ENCODE measurements at places on chromosomes 5 and 9. TPM values are rescaled to one million over a fixed set of nuclear protein-coding genes. Genes with fewer than 3 reads are reported as not detected.

Gene ACTBL2
- total RNA-seq, result 0.16 TPM

Gene DPH7
- 52.5 TPM for total RNA-seq

Gene HRCT1
- 4.1 TPM for total RNA-seq

Gene NXNL2
- not detected for total RNA-seq

DNA sequence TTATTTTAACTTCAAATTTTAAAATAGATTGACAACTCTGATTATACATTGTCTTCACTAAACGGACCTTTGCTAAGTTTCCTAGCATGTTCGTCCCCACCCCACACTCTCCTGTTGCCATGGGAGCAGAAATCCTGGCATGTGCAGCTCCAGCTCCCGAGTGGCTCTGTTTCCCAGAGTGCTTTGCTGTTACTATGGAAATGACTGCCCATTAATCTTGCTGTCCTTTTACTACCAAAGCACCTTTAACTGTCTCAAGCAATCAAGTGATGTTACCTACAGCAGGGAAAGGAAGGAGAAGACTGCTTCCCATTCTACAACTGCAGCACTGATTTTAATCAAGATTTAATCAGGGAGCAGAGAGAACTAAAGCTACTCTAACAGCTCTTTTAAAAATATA lies 212.0 kb upstream of the KIF2A start:
- DNase-seq, result peak; percentile 51

DNA sequence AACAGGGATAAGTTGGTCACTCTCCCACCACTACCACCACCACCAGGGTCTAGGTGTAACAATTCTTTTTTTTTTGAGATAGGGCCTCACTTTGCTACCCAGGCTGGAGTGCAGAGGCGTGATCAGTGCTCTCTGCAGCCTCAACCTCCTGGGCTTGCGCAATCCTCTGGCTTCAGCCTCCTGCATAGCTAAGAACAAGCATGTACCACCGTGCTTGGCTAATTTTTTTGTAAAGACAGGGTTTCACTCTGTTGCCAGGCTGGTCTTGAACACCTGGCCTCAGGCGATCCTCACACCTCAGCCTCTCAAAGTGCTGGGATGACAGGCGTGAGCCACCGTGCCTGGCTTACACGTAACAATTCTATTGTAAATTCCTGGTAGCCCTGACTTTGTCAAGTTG lies 27.5 kb downstream of the CORO2A start:
- DNase-seq, result no peak

DNA sequence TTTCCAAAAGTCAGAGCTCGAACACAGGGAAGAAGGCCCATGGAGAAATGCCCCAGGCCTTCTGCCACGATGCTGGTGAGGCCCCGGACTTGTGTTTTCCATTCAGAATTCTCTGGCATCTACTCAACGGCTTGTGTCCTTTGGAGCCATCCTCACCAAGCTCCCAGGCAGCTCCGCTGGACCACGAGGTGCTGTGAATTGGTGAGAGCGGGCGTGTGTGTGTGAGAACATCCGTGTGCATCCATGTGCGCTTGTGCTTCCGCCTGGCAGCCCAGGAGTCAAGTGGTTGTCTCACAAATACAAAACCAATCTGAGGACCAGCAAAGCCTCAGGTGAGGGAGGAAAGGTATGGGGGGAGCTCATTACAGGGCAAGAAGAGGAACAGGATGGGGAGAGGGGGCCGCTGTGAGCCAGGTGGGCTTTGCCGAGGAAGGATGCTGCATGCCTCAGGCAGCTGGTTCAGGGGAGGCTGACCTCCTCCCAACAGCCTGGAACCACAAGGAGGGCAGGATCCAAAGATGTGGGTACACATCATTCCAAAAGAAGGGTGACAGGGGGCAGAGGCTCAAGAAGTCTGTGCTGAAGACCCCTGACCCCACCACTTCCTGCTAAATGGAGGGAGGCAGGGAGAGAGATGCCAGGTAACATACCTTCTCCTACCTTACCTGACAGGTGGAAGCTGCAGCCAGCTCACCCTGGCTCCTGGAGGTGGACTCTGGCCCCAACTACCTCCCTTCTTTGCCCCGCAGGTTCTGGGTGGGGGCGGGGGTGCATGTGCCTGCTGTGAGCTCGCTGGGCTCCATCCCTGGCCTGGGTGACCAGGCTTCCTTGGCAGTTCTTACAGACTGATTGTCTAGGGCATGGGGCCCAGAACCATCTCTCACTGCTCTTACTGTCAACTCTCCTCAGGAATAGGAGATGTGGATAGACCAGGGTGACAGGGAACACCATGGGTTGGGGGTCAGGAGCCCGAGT lies 196.3 kb downstream of the PAX5 start:
- no peak for DNase-seq

- no peak for DNase-seq
Measured at GRCh38 chr9:87601176-87601575, 103.5 kb downstream of the DAPK1 start.

DNA sequence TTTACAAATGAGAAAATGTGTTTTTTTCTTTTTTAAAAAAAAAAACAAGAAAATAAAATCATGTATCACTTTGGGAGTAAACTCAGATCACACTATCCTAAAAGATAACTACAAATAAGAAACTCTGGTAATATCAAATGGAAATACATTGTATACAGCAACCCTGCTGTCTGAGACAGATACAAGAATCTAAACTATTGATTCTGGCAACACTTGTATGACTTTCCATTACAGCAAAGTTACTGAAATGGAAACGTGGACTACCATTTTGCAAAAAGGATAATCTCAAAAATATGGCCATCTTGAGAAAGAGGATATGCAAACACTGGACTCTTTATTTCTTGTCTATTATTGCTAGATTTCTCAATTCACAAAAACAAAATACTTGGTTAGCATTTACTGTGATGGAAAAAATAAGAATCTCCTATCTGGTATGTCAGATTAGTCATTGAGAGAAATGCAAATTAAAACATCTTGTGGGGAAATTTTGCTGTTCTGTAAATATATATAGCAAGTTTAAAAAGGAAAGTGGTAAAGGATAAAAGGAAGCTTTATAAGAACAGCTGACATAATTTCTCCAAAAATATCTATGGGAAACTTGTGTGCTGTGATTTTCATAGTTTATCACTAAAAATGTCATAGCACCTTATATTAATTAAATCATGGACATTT lies 112.9 kb upstream of the FER start:
- no peak for DNase-seq

DNA sequence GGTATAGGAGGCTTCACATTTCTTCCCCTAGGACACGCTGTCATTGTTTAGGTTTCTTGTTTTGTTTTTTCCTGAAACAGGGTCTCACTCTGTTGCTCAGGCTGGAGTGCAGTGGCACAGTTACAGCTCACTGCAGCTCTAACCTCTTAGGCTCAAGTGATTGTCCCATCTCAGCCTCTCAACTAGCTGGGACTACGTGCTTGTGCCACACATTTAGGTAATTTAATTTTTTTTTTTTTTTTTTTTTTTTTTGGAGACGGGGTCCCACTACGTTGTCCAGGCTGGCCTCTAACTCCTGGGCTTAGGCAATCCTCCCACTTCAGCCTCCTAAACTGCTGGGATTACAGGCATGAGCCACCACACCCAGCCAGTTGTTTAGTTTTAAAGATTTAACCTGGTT lies 66.2 kb downstream of the EXOSC2 start:
- no peak for DNase-seq

- DNase-seq, result no peak
Measured at GRCh38 chr9:70133253-70134208, 89.9 kb downstream of the MAMDC2 start.

DNA sequence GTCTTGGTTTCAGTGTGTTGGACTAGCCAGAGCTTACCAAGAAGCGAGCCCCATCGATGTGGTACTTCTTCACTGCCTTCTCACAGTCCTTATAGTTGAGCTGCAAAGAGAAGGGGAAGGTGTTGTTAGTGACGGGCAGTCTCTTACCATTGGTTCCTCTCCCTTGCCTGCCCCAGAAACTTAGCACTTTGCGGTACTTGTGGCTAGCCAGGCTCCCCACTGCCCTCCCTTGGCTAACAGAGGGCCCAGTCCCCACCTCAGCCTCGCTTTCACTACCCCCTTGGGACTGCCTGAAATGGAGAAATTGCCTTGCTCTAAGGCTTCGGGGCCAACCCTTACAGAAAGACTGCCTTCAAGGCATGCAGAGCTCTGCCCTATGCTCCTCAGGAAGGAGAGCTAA lies 4.3 kb downstream of the LCP2 start:
- no peak for DNase-seq

DNA sequence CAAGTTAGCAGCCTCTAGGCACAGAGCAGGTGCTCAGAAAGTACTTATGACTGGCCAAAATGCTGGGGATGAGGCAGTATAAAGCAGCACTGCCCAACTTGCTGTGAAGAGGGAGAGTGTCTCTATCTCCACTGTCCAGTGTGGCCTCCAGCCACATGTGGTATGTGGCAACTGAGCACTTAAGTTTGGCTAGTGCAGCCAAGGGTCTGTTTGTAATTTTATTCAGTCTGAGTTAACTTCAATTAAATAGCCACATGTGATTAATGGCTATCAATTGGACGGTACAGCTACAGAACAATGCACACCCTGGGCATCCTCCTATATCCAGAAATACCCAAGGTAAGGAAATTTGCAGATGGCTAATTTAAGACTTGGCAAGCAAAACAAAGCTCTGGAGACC lies 26.9 kb downstream of the ROR2 start:
- no peak for DNase-seq

DNA sequence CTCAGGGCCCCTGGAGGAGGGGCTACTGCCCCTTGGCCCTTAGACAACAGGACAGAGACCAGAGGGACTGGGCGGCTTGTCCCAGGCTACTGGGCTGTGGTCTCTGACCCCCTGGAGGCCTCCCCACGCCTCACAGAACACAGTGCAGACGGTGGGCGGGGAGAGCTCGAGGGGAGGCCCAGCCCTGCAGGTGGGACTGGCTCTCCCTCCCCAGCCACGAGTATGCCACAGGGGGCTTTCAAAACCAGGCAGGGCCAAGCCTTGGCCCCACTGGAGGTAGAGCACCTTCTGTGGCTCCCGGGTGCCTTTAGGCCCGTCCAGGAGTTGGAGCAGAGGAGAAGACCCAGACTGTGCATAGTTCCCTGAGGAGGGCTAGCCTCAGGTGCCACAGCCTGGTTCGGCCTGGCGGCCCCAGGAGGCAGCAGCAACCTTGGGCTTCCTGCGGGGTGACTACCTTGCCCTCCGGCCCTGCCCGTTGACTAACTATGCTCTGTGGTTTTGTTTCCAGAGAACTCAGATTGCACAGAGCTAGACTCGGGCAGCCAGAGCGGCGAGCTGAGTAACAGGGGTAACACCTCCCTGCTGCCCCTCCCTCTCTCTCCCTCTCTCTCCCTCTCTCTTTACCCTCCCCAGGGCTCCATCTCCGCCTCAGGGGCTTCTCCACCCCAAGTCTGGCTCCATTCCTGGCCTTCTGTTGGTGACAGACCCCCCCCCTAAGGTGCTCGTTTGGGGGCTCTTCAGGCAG lies 15.5 kb downstream of the CARD19 start:
- DNase-seq, result no peak

DNA sequence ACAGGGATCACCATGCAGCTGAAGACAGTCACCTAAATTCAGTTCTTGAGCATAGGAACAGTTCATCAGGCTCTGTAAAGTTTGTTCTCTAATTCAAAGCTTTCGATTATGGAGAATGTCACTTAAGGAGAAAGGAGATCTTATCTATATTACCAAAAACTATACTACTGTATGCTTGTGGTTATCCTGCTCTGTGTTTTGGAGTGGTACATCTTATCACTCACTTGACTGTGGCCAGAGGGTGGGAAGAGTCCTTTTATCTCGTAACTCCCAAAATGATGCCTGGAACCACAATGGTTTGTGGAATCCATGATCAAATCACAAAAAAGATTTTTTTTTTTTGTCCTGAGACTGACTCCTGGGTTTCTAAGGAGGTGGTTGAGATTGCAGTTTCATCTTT lies 230.7 kb downstream of the COMMD10 start:
- no peak for DNase-seq

DNA sequence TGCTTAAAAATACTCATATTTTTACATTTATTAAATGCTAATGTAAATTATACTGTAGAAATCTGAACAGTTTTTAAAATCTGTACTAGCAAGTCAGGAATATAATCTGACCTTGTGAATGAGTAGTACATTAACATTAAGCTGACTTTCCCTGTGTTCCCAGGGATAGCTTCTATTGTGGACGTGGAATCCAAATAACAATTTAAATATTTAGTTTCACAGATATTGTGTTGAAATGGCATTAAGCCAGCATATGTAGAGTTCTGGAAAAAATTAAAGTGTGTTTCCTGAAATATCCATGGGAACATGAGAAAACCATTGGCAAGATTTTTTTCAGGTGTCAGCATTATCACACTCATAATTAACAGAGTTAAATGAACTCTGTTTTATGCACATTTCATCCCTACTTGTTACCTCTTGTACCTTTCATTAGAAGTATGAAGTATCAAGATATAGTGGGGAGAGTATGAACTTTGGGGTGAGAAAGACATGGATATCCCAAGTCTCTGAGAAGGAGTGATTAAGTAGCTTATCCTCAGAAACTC lies 5.7 kb downstream of the RABGAP1 start:
- DNase-seq, result peak; percentile 16

GRCh38 chr5:168951356-168951755 lies 349.6 kb downstream of the SLIT3 start:
- DNase-seq, result no peak

GRCh38 chr9:86994231-86994630 lies 46.9 kb upstream of the GAS1 start:
- no peak for DNase-seq
